Daoy (cell line): ENCODE measurements at places on chromosomes 7 and 10.
A peak's percentile ranks its signal among the peaks of the same experiment; 100 is the strongest.

- no peak for DNase-seq
Measured at GRCh38 chr7:100432053-100432452, 2.4 kb downstream of the MEPCE start.

GRCh38 chr7:148772297-148773089 lies 73.8 kb downstream of the CUL1 start:
- DNase-seq, result peak; percentile 99

- DNase-seq, result no peak
Measured at GRCh38 chr10:62162261-62162981, 106.2 kb downstream of the RTKN2 start.

DNA sequence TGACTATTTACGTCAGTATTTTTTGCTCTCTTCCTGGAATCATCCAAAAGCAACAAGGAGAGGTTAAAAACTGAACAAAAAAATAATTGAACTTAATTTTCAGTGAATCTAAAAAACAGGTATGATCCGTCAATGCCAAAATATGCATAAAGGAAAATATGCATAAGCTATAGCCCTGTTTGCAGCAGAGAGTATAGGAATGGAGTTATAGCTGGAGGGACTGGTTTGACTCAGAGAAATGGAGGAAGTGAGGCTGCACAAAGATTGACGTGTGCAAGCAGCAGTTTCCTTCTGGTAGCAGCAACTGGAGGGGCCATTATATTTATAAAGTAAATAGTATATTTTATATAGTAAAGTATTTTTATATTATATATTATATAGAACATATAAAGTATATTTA lies 37.1 kb downstream of the GNG11 start:
- peak; percentile 7 for DNase-seq

GRCh38 chr7:137501562-137501961 lies 158.0 kb upstream of the PTN start:
- DNase-seq, result no peak
